ENCODE measurements at places on chromosomes 3 and 15.

DNA sequence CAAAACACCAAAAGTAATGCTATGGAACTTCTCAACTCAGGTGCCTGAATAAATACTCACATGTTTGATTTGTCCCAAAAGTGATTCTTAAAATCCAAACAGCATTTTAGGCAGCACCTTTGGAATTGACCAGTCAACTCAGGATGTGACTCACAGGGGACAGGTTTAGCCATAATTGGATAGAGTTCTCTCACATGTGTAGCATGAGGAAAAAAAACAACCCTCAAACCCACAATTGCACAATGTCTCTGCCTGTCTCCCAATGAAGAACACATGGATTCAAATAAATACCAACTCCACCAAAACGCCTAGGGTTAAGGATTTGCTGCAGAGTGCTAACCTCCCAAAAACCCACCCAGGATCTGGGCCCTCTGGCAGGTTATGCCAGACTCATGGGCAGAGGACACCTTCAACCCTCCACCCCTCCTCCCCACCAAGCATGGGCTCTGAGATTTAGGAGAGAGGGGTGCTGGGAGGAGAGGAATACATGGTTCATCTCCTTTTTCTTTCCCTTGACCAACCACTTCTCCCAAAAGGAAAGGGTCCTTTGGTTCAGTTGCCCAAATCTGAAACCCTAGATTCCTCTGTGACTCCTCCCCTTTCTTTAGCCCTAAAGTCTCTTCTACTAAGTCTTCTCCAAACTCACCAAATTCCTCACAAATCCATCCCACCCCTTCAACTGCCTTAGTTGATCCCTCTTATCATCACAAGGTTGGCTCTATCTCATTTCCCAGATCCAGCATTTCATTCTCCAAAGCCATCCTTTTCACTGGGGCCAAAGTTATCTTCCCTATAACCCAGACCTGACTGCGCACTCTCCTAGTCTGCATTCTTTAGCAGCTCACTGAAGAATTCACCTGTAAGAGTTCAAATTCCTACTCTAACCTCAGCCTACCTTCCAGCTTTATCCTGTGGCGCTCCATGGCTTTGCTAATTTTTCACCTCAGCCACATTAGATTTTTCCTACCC lies 7.7 kb downstream of the RYK start:
- H3K36me3 ChIP-seq, result no peaks in the 10 kb centered on the region
- DNase-seq, result no peak
- peaks cover 12% of the 10 kb centered on the region for H3K4me1 ChIP-seq
- H3K27me3 ChIP-seq, result no peaks in the 10 kb centered on the region
- no peak overlapping the region for H3K27ac ChIP-seq
- H3K4me3 ChIP-seq, result no peak overlapping the region

DNA sequence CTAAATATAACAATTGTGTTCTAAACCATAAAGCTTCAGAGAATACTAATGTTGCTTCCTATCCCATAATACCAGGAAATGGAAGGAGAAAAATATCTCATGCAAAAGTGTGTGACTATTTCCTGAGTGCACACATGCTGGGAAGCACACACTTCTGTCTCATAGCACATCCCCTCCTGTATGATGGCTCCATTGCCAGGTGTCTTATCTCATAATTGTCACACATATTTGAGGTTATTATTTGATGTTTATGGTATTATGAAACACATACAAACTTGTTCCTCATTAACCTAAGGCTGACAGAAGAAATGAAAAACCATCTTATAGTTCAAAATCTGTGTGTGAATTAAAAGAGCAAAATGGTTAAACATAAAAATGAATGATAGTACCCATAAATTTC lies 65.4 kb downstream of the SERP1 start:
- no peak overlapping the region for H3K4me3 ChIP-seq
- no peak overlapping the region for H3K27ac ChIP-seq
- no peaks in the 10 kb centered on the region for H3K4me1 ChIP-seq
- H3K27me3 ChIP-seq, result no peaks in the 10 kb centered on the region
- DNase-seq, result no peak

DNA sequence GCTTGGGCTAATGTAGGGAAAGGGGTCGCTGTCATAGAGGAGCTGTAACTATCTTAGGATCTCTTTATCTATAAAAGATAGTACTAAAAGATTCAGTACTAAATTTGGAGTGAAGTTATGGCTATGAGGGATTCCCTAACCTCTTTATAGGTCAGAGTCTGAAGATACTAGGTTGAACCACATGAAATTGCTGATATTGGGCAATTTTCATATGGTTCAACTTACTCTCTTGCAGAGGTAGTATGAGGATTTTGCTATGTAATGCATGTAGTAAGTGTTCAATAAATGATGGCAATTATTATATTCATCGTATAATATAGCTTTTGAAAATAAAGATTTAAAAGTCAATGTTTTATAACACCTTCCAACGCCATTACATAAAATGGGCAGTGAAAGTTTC lies 1.9 kb upstream of the TFDP2 start:
- no peaks in the 10 kb centered on the region for H3K27me3 ChIP-seq
- no peaks in the 10 kb centered on the region for H3K4me1 ChIP-seq
- no peak for DNase-seq
- H3K4me3 ChIP-seq, result no peak overlapping the region

DNA sequence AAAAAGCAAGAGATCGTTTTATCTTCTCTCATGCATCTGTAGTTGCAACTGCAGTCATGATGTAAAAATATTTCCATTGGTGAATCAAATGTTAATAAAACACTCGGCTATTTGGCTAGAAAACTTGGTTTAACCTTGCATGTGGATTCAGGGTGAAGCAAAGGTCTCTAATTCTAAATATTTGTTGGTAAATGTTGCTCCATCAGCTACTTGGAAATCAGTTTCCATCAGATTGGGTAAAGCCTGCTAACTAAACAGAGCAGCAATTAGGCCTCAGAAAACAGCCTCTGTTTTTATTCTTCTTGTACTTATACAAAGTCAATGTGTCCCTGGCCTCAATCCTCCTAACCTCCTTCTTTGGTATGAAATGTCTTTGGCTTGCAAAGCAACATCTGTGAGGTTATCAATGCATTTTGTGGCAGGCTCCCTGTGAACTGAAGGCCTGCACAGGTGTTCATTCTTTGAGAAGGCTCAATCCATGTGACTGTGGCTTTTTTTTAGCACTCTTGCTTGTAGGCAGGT lies 312.3 kb downstream of the WDR72 start:
- no peak for DNase-seq
- H3K27ac ChIP-seq, result no peak overlapping the region
- no peak overlapping the region for H3K4me3 ChIP-seq
- no peaks in the 10 kb centered on the region for H3K27me3 ChIP-seq
- H3K4me1 ChIP-seq, result peaks cover under 1% of the 10 kb centered on the region
